CD4-positive, alpha-beta T cell treated with Interleukin-6 for 4 hours (primary cell): ENCODE measurements at places on chromosomes 2 and 18.

DNA sequence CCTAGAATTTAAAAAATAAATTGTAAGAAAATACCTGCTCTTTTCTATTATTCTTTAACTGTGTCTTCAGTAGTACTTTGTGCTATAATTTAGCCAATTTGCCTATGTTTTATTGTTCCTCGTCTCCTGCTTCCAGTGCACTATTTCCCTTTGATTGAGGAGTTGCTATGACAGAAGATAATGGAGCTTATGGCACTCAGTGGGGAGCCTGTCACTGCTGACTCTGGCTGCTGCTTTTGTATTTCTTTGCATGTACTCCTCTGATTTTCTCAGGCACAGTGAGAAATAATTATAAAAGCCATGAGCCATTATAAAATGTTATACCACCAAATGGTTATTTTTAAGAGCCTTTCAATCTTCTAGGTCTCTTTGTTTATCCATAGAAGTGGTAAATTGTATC lies 1310.8 kb upstream of the SLC39A10 start:
- DNase-seq: no peak

GRCh38 chr2:14677039-14677438 lies 44.5 kb downstream of the LRATD1 start:
- DNase-seq: no peak

DNA sequence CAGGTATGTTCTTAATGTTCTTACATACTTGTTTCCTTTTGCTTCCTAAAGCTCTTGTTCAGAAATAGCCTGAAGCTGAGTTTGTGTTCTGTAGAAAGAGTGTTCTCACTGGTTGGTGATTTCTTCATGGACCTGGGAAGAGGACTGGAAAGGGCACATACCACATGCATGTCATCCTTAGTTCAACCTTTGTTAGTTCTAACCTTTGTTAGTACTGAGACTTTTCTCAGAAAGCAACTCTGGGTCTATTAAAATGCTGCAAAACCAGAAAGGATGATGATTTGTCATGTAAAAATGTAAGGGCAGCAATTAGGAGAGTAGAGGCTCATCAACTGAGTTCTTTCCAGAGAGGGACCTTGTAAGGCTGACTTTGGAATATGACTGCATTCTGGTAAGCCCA lies 2.5 kb upstream of the FAP start:
- DNase-seq: no peak

DNA sequence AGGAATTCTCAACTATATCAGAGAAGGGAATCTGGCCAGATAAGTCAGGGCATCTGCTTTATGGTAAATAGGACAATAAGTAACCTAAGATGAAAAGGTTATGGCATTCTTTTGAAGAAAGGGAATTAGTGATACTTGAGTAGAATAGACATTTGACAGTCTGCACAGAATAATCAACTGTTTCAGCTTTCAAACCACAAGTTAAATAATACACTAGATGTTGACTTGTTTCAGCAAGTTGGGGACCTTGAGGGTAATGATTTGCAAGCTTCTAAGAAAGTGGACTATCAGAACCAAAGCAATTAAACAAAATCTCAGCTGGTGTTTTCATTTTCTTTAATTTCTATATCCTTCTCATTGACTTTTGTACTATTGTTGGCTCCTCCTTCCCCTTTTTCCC lies 54.5 kb downstream of the SLC39A10 start:
- DNase-seq: no peak

GRCh38 chr2:150110548-150110947 lies 376.9 kb downstream of the RND3 start:
- DNase-seq: no peak

- no peak for DNase-seq
Measured at GRCh38 chr2:77746780-77747179, 224.6 kb upstream of the LRRTM4 start.

- DNase-seq: no peak
Measured at GRCh38 chr18:6650747-6651146, 78.8 kb upstream of the ARHGAP28 start.

DNA sequence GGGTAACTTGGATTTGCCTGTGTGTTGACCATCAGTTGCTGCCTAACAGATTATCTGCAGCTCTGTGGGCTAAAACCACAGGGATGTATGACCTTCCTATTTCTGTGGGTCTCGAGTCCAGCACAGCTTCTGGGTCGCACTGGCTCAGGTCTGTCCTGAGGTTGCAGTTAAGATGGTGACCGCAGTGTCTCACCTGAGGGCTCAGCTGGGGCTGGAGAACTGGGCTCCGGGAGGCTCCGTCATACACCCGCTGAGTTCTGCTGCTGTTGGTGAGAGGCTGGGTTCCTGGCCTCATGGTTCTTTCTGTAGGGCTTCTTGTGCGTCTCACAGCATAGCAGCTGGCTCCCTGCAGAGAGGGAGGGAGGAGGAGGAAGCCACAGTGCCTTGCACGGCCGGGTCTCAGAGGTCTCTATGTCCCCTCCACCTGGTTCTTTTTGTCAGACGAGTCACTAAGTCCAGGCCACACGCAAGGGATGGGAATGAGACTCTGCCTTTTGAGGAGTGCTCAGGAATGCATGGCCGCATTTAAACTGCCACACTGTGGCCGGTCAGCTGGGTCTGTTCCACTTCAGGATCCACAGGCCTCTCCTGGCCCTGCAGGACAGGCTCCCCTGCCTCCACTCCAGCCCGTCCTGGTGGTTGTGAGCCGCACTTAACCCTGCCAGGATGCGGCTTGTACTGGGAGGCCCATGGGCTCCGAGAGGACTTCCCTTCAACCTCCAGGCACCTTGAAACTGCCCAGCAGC lies 67.2 kb downstream of the ADI1 start:
- no peak for DNase-seq

- DNase-seq: no peak
Measured at GRCh38 chr2:84204995-84205394, 254.1 kb downstream of the SUCLG1 start.

DNA sequence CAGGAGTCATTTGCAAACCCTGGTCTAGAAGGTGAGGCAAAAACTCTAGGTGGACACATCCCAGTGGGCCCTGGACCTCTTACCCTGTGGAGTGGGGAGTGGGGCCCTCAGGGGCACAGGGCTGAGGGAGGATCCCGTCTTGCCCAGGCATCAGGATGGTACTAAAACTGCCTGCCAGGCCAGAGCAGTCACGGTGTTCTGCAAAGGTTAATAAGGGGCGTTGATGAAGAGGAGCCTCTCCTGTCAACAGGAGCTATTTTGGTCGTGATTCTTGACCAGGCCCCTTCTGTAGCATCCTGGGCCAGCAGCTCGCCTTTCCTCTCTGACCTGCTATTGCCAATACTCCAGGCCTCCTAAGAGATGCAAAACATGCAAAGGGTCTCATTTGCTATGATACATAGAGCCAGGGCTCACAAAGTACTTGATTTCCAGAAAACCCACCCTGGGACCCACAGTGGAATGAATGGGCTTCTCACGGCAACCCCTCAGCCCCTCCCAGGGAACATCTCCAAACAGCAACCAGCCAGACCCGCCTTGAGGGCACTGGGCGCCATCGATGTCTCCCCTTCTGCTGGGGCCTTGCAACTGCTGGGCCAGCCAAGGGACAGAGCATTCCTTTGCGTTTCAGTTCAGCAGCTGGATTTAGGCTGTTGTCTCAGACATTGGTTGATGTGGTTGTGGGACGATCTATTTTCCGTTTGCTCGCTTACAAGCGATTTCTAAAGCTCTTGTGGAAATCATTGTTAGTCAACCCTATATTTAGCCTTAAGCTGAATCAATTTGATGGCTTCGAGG lies 111.1 kb downstream of the PDCL3 start:
- no peak for DNase-seq

DNA sequence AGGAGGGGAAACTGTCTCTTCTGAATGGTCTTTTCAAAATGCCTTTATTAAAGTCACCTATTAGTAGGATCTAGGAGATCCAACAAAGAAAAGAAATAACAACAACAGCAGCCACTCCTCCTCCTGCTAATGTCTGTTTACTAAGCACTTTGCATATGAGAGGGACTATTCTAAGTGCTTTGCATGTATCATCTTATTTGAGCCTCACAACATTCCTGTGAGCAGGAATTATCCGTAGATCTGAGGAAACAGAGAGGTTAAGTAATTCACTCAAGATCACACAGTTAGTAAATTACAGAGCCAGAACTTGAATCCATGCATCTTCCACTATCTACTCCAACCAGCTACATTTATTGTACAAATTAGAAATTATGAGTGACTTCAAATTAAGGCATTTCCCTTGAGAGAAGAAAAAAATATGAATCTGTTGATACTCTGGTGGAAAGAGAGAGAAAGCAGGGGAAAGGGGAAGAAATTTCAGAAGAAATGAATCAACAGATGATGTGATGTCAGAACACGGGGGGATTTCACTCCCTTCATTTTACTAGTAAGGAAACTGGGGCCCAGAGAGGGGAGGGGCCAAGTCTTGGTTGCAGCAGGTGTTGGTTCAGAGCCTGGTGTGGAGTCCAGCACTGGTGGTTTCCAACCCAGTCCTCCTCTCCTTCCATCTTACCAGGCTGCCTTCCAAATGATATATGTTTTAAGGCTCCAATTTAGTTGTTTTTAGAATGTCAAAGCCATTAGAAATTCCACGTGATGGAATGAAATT lies 49.7 kb downstream of the TSN start:
- no peak for DNase-seq

- no peak for DNase-seq
Measured at GRCh38 chr2:165280356-165280755, 41.1 kb downstream of the SCN2A start.

DNA sequence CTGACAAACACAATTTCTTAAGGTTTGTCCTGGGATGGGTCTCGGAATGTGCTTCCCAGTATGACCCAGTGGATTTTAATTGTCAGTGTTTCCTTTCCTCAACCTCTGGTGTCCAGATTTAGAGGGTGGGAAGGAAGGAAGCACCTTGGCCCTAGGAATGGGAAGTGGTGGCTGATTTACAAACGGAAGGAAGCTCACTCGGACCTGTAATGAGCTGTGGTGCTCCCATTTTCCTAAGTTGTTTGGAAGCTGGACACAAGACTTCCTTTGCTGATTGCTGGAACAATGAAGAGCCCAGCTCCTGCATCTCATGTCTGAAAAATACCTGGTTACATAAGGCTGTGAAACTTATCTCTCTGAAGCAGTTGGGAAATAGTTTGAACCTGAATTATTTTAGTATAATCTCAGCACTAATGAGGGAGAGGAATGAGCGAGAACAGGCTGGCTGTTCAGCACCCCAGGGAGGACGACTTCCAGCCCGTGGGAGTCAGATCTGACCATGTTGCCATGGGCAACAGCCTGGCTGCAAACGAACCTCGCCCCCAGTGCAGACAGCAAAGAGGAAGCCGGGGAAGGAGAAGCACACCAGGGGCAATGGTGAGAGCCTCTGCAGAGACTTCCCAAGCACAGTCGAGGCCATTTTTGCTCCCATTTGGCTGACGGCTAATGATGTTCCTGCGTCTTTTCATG lies 74.4 kb upstream of the ASB18 start:
- no peak for DNase-seq

- no peak for DNase-seq
Measured at GRCh38 chr2:19649785-19650380, 251.9 kb downstream of the TTC32 start.

DNA sequence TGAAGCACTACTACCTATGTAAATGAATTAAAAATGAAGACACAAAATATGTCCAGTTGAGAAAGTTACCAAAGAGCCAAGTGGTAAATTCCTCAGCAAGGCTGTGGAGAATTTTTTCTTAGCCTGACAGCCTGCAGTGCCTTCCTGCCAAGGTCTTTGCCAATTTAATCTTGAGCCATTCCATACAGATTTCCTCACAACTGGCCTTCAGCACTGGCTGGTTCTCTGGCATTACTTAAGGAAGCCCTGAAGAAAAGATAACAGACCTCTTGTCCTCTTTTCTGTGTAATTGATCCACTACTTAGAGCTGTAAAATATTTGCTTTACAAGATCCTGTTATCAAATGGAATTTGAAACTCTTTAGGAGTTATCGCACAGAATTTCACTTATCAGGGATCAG lies 334.2 kb upstream of the LRRTM1 start:
- no peak for DNase-seq

DNA sequence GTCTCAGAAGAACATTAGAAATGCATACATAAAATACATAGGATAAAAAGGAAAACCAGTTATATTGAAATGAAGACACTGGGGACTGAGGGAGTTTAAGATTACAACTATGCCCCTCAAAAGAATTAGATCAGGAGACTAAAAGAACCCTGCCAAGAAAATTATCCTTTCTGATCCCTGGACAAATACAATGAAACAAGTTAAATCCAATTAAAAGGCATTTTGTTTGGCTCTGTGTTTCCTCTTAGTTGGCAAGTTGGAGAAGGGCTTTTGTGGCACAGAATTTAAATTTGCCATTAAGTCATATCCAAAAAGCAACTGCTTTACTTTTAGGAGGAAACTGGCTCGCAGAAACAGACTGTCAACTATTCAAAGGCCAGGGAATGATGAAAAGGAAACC lies 99.1 kb upstream of the CD302 start:
- no peak for DNase-seq

- no peak for DNase-seq
Measured at GRCh38 chr2:60053791-60054190, 499.7 kb downstream of the BCL11A start.

DNA sequence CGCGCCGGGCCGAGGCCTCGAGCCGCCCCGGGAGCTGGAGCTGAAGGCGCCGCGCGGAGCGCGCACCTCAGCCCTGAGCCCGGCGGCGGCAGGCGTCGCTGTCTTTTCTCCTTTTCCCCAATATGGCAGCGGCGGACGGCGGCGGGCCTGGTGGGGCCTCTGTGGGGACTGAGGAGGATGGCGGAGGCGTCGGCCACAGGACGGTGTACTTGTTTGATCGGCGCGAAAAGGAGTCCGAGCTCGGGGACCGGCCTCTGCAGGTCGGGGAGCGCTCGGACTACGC lies 369 bp downstream of the SMCHD1 start:
- DNase-seq: no peak
